ENCODE measurements at places on chromosomes 11 and 22. TPM values are rescaled to one million over a fixed set of nuclear protein-coding genes. Genes with fewer than 3 reads are reported as not detected.

GALNT18 gene
- total RNA-seq, result 19.2 TPM

IFTAP gene
- total RNA-seq, result 1.9 TPM

TRPC6 gene
- not detected for total RNA-seq

DNA sequence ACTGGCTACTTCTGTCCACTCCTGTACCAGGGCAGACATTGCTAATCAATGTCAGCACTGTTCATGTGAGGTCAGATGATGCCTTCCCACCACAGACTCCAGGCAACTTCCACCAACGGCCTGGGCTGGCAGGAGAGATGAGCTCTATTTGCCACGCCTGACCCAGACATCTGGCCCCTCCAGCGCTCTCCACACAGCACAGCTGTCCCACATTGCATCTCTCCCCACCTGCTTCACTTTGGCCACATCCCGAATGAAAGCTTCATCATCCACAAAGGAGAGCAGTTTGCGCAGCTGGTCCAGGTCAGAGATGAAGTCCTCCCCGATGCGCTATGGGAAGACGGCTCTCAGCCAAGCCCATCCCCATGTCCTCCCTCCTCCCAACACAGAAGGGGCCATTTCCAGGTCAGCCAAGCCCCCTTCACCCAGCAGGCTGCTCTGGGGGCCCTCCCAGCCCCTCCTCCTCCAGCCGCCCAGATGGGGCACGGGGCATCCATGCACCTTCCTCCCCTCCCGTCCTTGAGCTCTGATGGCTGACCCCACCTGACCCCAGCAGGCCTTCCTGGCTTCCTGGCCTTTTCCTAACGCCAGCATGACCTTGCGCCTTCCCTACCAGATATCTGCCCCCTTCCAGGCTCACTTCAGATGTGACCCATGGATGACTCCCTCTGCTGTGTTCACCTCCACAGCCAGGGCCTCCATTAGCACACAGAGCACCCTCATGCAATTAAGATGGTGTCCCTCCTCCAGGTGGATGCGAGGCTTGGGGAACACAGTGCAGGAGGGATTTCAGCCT is 7.4 kb downstream of the PYGM start:
- no peak for DNase-seq

DNA sequence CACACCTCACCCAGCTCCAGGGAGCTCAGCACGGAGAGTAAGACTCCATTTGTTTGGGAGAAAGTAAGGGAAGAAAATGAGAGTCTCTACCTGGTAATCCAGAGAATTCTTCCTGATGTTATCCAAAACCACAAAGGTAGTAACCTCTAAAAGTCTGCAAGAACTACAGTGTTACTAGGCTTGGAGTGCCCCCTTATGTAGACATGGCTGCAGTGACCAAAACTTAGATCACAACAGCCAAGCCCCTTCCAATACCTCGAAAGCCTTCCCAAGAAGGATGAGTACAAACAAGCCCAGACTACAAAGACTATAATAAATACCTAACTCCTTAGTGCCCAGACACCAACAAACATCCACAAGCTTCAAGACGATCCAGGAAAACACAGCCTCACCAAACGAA is 4.9 kb downstream of the UBE2L6 start:
- DNase-seq, result no peak

Data from activated naive CD4-positive, alpha-beta T cell treated with anti-CD3 and anti-CD28 coated beads, Interleukin-2, amount 50 U/mL, for 72 hours (primary cell).